ENCODE measurements at places on chromosomes 7 and 10.

DNA sequence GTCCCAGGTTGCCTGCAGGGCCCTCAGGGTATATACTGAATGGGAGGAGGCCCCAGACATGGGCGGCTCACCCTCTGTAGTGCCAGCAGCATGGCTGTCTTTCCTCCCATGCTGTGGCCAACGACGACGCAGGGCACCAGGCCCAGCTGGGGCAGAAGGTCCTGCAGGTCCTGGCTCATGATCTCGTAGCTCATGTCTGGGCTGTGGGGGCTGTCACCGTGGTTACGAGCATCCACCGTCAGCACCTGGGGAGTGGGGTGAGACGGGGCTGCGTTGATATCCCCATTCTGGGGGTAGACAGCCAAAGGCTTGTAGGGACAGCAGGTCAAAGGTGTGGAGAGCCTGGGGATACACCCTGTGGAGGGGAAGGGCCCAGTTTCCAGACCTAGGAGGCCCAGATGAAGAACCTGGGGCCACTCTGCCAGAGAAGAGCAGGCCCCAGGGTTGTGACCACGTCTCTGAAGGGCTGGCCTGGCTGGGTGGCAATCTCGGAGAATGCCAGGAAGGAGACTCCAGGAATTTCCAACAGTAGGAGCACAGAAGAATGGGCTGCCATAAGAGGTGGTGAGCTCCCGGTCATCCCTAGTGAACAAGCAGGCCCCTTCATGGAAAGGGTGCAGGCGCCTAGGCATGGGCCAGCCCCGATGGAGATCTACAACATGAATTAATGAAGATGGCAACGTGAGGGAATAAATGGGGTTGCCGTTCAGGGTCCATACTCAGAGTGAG is 947 bp downstream of the ABHD11 start:
- no peak for DNase-seq

GRCh38 chr7:50151001-50151400 is 58.0 kb upstream of the ZPBP start:
- no peak for DNase-seq

GRCh38 chr10:24416248-24416647 is 207.3 kb downstream of the KIAA1217 start:
- no peak for DNase-seq

- no peak for DNase-seq
These were observed 597.5 kb upstream of the MKI67 start for GRCh38 chr10:128723631-128724205.

DNA sequence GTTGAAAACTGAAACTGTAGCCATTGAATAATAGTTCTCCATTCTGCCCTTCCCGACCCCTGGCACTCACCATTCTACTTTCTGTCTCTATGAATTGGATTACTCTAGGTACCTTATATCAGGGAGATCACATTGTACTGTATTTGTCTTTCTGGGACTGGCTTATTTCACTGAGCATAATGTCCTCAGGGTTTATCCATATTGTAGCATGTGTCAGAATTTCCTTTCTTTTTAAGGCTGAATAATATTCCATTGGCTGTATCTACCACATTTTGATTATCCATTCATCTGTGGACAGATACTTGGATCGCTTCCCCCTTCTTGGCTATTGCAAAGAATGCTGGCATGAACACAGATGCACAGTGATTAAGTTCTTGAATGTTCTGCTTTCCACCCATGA is 107.4 kb downstream of the CDH23 start:
- DNase-seq: no peak

DNA sequence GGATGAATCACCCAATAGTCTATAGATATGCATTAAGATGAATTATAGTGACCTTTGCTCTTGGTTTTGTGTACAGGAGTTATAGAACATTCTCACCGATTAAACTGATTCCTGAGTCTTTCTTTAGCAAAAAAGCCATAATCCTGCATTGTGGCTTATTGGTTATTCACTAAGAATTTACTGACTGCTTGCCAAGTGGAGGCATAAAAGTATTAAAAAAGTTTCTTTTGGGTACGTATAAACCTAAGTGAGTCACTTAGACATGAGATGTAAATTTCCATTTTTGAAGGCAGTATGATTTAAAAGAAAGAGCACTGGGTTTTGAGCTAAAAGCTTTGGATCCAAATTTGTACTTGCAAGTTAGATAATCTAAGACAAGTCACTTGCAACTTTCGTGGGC is 100.7 kb downstream of the CDK6 start:
- no peak for DNase-seq

- no peak for DNase-seq
These were observed 52.8 kb downstream of the C10orf105 start for GRCh38 chr10:71666639-71667386.

DNA sequence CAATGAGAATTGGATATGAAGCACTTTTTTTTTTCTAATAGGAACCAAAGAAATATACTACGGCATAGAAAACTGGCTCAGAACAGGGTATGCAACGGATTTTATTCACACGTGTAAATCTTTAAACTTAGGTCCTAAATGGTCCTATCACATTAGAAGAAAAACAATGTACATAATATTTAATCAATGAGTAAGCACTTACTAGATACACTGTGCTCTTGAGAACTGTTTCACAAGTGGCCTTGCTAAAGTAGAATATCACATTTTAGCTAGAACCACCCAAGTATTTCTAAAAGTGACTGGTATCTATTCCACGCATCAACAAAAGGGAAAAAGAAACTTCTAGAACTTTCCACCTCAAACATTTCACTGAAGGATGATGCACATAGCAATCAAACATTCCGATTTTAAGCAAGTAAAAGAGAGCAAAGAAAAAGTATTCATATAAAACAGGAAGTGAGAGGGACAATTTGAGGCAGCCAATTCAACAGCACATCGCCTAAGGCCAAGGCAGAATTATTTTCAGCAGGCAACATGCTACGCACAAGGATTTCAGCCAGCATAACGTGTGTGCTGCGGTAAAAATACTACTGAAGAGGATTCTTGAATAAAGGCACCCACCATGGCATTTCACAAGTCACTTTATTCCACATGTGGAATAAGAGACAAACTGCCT is 55.8 kb downstream of the PARD3 start:
- DNase-seq: peak; percentile 20

DNA sequence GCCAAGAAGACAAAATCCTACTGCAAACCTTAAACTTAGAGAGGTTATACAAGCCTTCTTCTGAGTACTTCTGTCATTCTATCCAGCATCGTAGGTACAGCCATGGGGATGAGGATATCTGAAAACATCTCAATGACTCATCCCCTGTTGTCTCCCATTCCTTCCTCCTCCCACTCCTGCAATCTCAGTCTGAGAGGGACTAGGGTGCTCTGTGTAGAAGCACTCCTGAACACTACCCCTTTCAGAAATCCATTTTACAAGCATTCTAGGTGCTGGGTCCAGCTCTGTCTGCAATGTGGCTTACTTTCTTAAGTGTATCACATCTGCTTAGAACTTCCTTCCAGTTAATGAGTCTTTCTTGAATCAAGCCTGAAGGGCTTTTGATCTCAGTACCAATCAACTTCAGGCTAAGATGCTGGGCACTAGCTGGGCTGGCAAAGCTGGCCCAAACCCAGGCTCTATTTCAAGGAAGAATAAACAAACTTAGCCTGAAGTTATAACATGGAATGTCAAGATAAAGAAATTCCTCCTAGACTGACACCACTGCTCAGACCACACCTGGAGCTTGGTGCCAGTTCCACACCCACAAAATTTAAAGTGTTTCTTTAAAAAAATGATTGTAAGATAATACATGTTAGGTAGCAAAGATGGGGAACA is 270.3 kb upstream of the AOAH start:
- peak; percentile 51 for DNase-seq

- no peak for DNase-seq
These were observed 19.4 kb upstream of the SGCE start for GRCh38 chr7:94675356-94675755.

DNA sequence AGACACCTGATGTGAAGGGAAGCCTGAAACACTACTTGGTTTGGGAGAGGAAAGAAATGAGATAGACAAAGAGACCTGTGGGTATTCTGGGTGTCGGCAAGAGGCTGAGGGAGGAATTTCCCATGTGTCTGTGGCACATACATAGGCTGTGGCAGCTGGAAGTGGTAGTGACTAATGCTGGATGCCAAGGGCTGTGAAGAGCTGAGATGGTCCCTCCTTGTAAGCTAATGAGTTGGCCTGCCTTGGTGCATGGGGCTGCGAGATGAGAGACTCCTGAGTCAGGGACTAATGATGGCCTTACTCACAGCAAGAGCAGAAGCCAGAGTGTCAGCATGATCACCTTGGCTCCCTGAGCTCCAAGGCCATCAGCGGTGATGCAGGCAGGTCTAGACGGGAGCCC is 119.0 kb upstream of the EEPD1 start:
- DNase-seq: peak; percentile 94

DNA sequence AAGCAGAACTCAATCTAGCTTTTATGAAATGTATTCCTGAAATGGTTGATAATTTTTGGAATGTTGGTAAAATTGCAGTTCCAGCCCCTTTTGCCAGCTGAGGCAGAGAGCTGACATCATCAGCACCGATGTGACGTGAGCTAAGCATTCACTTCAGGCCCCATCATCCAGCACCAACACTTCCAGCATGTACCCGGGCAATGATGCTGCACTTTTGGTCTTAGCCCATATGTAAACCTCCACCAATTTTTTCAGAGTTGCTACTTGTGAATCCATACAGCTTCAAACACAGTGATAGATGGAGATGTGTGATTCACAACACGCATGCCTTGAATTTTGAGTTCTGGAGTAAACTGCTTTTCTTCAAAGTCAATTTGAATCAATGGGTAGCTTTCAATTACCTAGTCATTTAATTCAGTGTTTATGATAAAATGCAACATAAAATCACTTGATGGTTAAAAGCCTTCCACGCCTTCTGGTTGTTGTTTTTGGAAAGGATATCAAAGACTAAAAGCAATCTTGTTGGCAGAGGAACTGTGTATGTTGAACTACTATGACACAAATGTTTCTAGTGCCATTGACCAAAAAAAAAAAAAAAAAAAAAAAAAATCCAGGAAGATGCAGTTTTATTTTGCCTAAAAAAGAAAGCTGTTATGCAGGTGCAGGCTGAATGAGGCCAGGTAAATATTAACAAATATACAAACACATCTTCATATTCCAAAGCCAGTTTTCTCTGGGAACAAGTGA is 73.9 kb downstream of the NRP1 start:
- DNase-seq: no peak

DNA sequence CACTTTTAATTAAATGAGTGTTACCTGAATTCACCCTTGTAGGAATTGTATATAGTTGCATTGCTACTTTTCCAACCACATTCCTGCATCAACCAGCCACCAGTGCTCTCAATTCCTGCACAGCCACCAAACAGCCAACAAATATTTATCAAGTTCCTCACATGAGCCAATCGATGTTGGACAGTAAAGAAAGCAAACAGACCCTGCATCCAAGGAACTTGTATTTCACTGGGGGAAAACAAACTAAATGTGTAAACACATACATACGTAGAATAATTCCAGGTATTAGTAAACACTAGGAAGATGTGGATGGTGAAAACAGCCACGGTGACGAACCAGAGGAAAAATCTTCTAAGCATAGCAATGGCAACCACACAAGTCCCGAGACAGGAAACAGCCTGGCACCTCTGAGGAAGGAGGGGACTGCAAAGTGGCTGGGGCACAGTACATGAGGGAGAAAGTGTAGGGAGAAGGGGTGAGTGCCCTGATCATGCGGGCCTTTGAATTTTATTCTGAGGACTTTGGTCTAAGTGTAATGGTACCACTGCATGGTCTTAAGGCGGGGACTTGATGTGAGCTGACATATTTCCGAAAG is 111.2 kb downstream of the XRCC2 start:
- no peak for DNase-seq

GRCh38 chr7:98930921-98931320 is 52.6 kb downstream of the TRRAP start:
- DNase-seq: peak; percentile 9

- no peak for DNase-seq
These were observed 17.0 kb upstream of the C10orf105 start for GRCh38 chr10:71736570-71736952.

DNA sequence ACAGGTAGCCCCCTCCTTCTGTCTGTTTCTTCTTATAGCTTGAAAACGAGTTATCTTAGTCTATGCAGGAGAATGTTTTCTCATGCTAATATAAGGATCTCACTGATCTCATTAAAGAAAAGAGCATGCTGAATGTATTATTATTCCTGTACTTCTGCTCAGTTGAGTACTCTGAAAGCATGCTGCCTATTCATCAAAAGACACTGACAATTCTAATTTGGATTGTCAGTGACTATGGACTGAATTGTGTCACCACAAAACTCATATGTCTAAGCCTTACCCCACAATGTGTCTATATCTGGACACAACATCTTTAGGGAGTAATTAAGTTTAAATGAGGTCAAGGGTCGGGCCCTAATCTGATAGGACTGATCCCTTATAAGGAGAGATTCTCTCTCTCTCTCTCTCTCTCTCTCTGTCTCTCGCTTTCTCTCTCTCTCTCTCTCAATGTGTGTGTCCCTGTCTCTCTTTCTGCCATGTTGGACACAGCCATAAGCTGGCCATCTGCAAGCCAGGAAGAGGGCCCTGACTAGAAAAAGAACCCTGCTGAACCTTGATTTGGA is 98.4 kb downstream of the GNAT3 start:
- no peak for DNase-seq

DNA sequence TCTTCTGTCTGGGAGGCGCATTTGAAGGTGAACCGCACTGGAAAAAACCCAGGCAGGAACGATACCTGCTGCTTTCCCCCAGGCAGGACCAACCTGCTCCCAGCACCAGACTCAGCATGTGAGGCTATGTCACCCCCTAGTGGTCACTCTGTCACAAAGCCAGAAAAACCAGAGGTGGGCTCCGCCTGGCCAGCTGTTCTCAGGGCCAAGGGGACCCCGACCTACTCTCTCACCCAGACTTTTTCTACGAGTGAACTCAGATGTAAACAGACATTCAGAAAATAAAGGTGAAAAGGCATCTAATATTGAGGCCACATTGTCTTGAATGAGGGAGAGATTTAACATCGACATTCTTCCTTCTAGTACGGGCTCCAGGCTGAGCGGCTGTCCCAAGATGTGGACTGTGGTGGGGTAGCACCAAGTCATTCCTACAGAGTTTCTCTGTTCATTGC is 117.3 kb downstream of the PRKAG2 start:
- DNase-seq: peak; percentile 60

- no peak for DNase-seq
These were observed 136.2 kb upstream of the FZD8 start for GRCh38 chr10:35778306-35778705.

DNA sequence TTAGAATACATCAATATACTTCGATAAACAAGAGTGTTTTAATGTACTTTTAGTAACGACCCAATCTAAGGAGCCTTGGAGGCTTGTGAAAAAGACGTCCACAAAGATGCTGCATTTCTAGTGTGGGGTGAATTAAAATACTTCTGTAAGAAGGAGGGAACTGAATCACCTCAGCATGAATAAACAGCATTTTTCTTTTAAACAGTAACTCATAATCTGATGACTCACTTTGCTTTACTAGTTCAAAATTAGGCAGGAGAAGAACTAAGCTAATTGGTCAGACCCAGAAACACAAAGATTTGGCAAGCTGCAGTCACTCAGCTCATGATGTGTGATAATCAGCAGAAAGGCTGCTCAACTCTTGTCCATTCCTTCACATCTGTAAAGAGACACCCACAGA is 24.2 kb downstream of the NCOA4 start:
- peak; percentile 61 for DNase-seq

All from mammary epithelial cell (primary cell).